ENCODE measurements at places on chromosomes 1 and 21. TPM values are rescaled to one million over a fixed set of nuclear protein-coding genes. Genes with fewer than 3 reads are reported as not detected.

DNA sequence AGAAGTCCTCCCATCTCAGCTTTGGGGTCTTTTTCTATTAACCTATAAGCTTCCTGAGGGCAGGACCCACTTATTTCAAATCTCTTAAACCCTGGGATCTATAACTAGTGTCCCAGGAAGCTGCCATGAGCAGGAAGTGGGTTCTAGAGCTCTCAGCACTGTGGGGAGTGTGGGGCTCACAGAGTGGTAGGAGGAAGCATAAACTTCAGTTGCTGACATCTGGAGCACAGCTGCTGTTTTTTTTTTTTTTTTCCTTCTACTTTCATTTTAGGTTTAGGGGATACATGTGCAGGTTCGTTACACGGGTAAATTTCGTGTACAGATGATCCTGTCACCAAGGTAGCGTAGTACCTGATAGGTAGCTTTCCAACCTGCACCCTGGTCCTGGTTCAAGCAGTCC is 59.3 kb downstream of the AK4 start:
- no peaks in the 10 kb centered on the region for H3K36me3 ChIP-seq
- H3K4me1 ChIP-seq = no peaks in the 10 kb centered on the region
- no peak overlapping the region for H3K4me3 ChIP-seq
- no peaks in the 10 kb centered on the region for H3K27me3 ChIP-seq

DNA sequence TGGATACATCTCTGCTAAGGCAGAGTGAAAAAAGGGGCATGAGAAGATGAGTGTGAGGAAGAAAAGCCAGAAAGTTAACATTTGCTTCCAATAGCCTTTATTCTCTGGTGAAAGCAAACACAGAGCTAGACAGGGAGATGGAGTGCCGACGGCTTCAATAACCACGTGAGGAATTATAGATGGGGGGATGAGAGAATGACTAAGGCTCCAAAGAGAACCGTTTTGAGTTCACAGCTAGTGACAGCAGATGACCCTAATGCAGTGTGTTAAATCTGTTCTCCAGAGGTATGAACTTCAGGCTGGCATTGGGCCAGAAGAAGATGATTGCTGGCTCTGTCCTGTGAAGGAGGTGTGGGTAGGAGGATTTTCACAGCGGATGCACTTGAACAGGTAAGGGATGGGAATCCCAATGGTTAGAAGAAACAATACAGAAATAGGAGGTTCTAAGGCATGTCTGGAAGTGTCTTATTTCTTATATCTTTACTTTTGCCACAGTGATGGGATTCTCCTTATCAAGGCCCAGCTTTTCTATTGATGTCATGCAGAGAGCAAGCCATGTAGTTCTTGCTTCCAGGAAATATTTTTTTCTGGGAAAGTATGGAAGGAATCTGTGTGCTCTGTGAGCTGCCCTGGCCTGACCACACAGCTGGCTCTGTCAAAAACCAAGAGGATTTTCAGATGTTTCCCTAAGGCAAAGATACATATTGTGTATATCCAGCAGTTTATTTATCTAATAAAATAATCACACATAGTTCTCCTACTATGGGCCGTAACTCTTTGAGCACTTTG is 573.8 kb downstream of the LTN1 start:
- DNase-seq = no peak
- peak overlapping the region; percentile 51 for H3K27ac ChIP-seq
- H3K36me3 ChIP-seq = no peaks in the 10 kb centered on the region
- H3K4me1 ChIP-seq = peaks cover 8% of the 10 kb centered on the region

DNA sequence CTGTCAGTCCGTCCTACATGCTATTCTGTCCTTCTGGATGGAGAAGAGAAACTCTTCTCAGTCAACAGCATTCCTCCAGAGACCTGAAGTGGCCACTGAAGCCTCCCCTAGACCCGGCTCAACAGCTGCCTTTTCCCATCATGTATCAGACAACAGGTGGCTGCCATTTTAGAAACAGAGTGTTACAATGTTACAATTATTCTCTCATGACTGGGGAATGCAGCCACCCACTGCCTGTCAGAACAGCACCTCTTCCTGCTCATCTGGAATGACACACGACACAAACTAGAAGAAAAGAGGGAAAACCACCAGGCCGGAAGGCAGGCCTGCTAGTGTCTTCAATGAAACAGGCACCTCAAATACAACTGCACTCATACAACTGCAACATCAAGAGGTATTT is 105.3 kb downstream of the PGBD5 start:
- no peak overlapping the region for H3K4me3 ChIP-seq
- H3K27ac ChIP-seq = no peak overlapping the region
- H3K4me1 ChIP-seq = no peaks in the 10 kb centered on the region
- no peaks in the 10 kb centered on the region for H3K36me3 ChIP-seq

- H3K36me3 ChIP-seq = no peaks in the 10 kb centered on the region
- no peak overlapping the region for H3K27ac ChIP-seq
- H3K4me1 ChIP-seq = no peaks in the 10 kb centered on the region
- H3K27me3 ChIP-seq = no peaks in the 10 kb centered on the region
- H3K4me3 ChIP-seq = no peak overlapping the region
- no peak for DNase-seq
These were observed 120.9 kb downstream of the DAB1 start for GRCh38 chr1:57302812-57303596.

GRCh38 chr21:45324489-45325205 is 37.0 kb upstream of the POFUT2 start:
- no peak overlapping the region for H3K4me3 ChIP-seq
- H3K36me3 ChIP-seq = no peaks in the 10 kb centered on the region
- no peaks in the 10 kb centered on the region for H3K27me3 ChIP-seq
- H3K4me1 ChIP-seq = peaks cover 6% of the 10 kb centered on the region

DNA sequence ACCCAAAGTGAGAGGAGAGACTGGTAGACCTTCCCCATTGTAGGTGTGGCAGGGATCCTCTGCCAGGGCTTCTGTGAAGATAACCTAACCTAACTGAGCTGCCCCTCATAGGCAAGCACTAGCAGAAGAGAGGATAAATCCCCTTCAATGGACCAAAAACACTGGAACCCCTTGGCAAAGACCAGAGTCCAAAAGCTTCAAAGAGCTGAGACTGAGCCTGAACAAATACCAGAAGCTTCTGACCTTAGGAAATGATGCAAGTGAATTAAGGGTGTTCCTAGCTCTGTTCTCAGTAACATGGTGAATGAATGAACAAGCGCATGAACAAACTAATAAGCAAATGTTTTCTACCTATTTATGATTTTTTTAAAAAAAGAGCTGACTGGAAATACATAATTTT is 123.2 kb downstream of the RRAGC start:
- no peaks in the 10 kb centered on the region for H3K36me3 ChIP-seq
- H3K4me1 ChIP-seq = no peaks in the 10 kb centered on the region

Gene NEGR1
- 36.5 TPM for total RNA-seq

Gene LCE2B
- total RNA-seq = not detected

Gene OR10Z1
- total RNA-seq = not detected

Gene ZBTB48
- total RNA-seq = 79.7 TPM

Measured in uterus (tissue), 4 donors.